ENCODE measurements at places on chromosomes 12 and 14.

- DNase-seq, result no peak
Measured at GRCh38 chr14:54329082-54329695, 67.6 kb upstream of the CDKN3 start.

GRCh38 chr12:94488463-94488862 is 28.8 kb upstream of the CEP83 start:
- no peak for DNase-seq

- DNase-seq, result no peak
Measured at GRCh38 chr12:68479261-68479895, 131.3 kb upstream of the RAP1B start.

DNA sequence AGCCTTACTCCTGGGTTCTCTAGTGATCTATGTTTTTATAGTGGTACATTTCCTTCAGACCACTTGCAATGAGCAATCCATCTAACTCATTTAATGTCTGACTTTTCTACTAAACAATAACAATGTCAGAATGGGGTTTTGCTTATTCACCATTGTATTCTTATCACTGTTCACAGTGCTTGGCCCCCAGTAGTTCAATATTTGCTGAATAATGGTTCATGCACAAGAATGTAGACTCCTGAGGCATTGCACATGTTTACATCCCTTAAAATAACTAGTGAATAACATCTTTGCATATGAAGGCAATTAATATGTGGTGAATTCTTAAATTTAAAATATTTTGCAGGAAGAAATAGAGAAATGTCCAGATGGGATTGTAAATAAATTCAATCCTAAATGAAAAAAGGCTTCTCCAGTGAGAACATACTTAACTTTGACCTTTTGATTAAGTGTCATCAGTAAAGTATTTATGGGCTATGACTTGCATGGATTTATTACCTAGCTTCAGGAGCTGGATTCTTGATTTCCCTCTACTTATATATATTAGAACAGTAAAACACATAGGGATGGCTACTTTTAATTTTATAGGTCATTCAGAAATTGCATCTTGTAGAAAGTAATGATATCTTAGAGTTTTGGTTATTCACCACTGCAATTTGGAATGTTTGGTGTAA is 3.4 kb downstream of the CCER1 start:
- DNase-seq, result no peak

- no peak for DNase-seq
Measured at GRCh38 chr12:127024791-127025190, 1242.2 kb upstream of the TMEM132C start.

DNA sequence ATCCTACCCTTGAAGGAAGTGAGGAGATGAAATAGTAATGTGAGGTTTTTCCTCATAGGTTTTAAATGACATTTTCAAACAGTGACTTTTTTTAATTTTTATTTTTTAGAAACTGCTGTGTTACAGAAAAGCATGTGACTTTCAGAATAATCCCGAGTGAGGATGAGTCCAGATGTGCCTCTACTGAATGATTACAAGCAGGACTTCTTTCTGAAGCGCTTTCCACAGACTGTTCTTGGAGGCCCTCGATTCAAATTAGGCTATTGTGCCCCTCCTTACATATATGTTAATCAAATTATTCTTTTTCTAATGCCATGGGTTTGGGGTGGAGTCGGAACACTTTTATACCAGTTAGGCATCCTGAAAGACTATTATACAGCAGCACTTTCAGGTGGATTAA is 15.8 kb downstream of the PCNX4 start:
- DNase-seq, result no peak

GRCh38 chr12:94074980-94075629 is 73.3 kb upstream of the PLXNC1 start:
- no peak for DNase-seq

DNA sequence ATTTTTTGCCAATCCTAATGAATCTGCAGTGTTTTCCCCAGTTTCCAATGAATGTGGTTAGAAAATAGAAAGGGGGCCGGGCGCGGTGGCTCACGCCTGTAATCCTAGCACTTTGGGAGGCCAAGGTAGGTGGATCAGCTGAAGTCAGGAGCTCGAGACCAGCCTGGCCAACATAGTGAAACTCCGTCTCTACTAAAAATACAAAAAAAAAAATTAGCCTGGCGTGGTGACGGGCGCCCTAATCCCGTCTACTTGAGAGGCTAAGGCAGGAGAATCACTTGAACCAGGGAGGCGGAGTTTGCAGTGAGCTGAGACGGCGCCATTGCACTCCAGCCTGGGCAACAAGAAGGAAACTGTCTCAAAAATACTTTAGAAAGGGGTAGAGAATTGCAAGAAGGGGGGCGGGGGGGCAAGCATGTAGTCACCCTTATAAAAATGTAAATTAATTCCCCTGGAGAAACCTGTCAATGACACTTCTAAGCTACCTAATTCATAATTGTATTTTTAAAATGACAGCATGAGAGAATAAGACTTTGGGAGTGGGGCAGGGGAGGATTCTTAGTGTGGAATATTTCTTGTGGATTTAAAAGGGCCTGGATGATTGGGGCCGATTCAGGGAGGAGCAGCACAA is 1.7 kb downstream of the KLHDC2 start:
- DNase-seq, result no peak

- no peak for DNase-seq
Measured at GRCh38 chr12:95114766-95115405, 41.5 kb upstream of the NR2C1 start.

DNA sequence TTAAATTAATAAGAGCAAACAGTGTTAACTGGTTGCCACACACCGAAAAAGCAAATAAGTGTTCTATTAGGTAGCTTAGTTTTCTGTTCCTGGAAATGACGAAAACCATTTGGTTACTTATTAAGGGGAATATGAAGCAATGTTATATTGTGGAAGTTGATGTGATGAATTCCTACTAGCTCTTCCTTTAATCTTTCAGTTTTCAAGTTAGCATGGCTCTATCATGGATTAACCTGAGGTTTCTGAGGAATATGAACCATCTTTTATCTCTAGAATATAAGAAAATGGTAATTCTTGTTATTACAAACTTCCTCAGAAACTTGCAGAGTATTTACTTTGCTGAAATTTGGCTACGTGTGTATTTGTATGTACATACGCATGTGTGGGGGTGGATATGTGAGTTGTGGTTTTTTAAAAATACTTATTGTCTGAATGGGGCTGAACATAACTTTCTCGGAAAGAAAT is 245.7 kb downstream of the KCNC2 start:
- no peak for DNase-seq

DNA sequence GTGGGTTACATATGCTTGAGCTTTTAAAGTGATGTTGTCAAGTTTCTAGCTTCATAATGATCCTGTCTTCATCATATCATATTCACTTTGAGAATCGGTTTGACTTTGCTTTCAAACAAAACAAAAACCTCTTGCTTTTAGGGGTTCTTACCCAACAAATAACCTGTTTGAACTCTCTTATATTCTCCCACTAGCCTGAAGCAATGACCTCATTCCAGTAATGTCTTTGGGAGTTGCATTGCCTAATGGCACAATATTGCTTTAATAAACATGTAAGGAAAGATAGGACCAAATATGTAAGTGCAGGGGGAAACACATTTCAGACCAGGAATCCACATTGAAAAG is 27.7 kb downstream of the WBP11 start:
- no peak for DNase-seq

DNA sequence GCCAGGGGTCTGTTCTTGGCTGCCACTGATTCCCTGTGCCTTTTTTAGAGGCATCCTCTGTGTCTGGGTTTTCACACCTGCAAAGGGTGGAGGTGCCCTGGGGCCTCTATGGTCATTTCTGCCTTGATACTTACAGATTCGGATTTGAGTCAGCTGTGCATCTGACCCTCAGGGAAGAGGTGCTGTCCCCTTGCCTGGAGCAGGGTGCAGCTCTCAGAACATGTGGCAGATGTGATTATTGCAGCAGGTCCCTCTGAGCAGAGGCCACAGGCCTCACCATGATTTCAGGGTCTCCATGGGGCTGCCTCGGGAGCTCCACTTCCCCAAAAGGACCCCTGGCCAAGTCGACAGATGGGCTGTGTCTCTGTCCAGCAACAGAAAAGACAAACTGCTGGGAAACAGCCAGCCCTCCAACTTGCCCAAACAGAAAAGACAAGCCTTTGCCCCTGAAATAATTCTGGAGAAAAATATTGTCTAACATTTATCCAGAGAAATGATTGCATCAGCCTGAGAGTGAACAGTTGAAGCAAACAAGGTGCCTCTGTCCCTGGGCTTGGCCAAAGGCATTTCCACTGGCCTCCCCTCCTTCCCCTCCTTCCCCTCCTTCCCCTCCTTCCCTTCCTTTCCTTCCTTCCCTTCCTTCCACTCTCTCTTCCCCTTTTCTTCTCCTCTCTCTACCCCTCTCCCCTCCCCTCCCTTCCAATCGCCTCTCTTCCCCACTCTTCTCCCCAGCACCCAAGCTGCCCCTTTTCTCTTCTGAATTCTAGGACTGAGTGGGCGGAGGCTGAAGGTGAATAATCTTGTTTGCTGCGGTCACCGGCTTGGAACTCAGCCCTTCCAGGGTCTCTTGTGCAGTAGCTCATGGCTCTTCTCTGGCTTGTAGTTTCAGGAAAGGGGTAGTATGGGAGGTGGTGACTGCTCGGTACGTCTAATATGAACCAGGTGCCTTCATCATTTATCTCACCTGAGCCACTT is 676 bp downstream of the SERPINA3 start:
- no peak for DNase-seq

GRCh38 chr14:60621386-60621785 is 27.9 kb downstream of the SIX1 start:
- DNase-seq, result no peak

DNA sequence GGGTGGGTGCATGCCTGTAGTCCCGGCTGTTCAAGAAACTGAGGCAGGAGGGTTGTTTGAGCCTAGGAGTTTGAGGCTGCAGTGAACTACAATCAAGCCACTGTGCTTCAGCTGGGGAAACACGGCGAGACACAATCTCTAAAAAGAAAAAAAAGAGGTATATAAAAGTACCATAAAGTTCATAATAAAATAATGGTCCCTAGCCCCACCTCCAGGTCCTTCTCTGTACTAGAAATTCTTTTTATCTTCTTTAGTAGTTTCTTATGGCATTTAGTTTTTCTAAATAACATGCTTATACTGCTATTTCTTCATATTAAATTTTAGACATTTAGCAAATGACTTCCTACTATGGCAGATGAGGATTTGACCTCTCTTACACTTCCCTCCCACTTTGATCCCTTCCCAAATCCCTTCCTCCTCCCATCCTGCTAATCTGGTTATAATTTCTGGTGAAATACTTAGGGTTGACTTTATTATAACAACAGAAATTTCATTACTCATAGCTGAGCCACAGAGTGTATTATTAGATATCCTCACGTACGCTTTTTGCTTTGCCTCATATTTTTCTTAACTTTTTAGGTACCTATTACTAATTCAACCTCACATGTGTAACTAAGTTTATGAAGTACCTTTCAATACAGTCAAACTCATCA is 94.7 kb downstream of the SLC41A2 start:
- no peak for DNase-seq

DNA sequence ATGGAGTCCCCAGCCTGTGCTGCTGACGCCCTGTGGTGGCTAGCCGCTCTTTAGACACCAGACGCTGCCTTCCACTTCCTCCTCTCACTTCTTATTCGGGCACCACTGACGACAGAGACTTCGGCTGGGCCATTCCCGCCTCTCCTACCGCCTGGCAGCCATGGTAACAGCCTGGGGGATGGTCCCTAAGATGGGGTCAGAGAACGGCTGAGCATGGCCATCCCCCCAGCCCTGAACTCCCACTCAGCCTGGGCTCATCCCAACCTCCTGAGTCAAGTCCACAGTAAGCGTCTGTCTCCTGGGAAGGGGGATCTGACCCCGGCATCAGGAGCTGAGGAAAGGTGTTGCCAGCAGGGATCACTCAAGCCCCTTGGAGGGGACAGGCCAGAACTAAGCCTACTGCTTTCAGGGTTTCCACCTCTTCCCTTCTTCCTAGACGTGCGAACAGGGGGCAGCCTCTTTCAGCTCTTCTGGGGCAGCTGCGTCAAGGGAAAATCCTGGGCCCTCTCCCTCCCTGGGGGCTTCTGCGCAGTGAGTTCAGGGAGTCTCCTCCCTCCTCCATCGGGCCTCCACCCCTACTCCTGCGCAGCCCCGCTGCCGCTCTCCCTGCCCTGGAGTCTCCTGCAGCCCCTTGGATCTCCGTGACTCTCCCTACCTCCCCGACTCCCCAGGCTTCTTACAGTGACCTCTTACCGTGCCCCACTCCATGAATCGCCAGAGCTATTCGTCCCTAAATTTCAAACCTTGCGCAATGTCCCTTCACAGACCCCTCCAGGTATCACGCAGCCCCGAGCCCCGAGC is 643 bp upstream of the TAMALIN start:
- DNase-seq, result no peak

GRCh38 chr12:116677202-116677661 is 60.6 kb downstream of the SPRING1 start:
- DNase-seq, result no peak

DNA sequence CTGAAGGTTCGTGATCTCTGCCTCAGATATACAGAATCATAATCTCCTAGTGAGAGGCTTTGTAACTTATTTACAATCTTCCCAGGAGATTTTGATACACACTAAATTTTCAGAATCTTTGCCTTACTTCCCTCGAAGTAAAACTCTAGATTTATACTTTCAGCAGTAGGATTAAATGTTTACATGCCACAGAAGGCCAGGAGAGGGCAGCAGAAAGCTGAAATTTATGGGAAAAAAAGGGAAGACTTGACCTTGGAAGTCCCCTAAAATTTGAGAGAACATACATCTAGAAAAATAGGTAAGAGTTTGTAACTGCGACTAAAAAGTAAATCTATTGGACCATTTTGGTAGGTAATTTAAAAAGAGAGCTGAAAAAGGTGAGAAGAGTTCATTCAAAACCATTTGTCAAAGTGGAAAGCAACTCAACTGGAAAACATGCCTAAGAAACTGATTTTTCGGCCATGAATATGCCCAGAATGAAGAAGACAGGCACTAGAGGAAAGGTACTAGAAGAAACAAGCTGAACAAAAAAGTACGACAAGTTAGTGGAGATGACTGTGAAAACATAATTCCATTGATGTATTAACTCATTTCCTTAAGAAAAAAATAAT is 242.0 kb upstream of the MDGA2 start:
- no peak for DNase-seq

- DNase-seq, result no peak
Measured at GRCh38 chr14:42378274-42378673, 771.6 kb downstream of the LRFN5 start.

DNA sequence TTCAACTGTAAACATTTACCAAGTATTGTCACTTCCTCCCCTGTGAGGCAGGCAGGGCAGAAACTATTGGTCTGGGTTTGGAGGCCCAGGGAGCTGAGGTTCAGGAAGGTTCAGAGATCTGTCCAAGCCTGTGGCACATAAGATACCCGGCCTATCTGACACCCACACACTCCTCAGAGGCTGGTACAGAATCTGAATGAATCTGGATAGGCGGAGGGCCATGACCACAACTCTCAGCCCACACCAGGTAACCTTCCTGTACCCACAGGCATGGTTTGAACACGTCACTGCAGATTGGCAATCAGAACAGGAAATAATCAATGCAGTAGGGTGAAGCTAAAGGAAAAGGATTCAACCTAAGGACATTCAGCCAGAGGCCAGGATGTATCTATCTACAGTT is 92.8 kb upstream of the TMCC3 start:
- no peak for DNase-seq
